ENCODE measurements at places on chromosomes 13 and 19. TPM values are rescaled to one million over a fixed set of nuclear protein-coding genes. Genes with fewer than 3 reads are reported as not detected.

Gene ELSPBP1
- not detected for total RNA-seq

- no peak for DNase-seq
These were observed 1588.0 kb downstream of the SLITRK1 start for GRCh38 chr13:82294226-82294625.

DNA sequence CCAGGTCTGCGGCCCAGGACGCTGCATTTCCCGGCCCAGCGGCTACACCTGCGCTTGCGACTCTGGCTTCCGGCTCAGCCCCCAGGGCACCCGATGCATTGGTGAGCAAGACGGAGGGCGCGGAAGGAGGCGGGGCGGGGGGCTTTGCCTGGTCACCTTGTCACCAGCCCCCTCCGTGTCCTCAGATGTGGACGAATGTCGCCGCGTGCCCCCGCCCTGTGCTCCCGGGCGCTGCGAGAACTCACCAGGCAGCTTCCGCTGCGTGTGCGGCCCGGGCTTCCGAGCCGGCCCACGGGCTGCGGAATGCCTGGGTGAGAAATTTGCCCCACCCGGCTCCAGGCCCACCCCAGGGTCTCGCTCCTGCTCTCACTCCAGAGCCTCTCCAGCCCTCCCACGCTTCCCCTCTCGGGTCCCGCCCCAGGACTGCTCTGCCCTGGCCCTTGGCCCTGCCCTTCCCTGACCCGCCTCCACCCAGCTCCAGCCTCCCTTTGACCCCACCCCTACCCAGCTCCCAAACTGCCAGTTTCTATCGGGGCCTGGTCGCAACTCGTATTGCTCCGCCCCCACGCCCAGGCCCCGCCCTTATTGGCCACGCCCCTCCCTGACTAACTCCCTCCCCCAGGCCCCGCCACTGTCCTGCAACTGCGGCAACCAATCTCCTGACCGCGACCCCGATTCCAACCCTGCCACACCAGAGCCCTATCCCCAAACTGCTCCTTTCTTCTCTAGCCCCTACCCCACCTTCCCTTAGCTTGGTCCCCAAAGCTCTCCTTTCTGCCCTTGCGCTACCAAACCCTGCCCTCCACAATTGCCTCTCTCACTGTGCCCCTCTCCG, 8.6 kb downstream of the LTBP4 start:
- peak; percentile 93 for DNase-seq

Gene PLPPR2
- total RNA-seq = 6.0 TPM

DNA sequence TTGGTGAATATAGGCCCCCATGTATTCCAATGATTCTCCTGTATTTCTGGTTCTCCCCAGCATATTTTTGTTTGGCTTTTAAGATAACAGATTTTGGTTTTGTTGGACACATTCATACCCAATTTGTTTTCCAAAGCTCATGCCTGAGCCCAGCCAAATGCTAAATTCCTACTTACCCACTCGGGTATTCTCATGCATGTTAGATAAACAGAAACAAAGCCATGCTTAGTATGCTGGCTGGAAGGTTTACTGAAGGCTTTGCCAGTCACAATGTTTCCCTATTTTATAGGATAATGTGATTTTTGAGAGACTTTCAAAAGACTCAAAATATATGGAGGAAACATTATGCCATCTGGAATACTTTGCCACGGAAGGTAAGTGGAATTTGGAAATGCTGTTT, 206.8 kb downstream of the ATP8A2 start:
- no peak for DNase-seq

DNA sequence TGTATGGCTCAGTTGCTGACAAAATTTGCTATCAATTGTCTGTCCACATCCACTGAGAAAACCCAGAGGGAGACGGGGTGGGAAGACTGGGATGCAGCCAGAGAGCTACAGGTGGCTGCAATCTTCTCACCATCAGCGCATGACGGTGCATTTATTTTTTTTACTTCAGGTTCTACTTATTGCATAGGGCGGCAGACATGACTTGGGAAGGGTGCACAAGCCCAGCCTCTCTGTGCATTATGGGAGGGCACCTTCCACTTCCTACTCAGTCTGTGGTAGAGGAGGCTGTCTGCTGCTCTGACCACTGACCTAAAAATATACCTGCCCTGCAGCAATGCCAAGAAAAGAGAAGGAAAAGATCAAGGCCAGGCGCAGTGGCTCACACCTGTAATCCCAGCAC, 73.1 kb downstream of the ABCC4 start:
- no peak for DNase-seq

DNA sequence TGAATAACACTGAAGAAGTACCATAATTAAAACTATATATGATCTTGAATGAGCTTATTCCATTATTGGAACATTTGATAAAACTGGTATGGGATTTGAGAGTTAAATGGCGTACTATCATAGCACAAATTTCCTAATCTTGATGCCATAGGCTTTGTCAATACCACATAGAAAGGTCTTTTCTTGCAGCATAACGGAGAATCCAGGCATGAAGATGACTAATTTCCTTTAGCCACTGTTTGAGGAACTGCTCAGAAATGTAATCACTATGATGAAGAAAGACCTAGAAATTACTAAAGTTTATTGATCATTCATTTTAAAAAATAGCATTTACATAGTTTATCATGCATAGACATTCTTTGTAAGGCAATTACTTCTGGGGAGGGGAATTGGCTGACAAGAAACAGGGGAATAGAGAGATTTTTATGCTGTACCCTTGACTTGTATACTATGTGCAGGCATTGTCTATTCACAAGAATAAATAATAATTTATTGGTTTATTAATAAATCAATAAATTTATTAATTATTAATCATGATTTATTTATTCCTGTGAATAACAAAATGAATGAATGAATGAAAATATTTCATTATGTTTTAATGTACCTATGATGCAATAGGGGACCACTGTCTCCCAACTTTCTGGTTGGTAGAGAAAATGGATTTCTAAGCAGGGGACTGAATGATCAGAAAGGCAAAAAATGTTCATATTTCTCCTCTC, 2676.6 kb downstream of the PCDH9 start:
- DNase-seq = no peak

Gene MEDAG
- 33.3 TPM for total RNA-seq

Gene PSG3
- not detected for total RNA-seq

DNA sequence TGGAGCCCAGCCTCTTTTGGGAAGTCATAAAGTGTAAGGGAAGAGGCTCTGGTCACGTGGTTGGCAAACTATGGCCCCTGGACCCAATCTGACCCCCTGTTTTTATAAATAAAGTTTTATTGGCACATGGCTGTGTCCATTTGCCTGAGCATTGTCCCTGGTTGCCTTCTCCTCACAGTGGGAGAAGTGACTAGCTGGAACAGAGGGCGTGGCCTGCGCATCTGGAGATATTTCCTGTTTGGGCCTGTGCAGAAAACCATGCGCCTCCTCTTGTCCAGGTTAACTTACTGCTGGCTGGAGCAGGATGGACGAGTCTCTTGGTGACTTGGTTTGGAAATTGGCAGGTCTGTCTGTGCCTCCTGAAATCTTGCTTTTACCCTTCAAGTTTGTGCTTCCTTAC, 48.3 kb downstream of the KDM4B start:
- DNase-seq = no peak

GRCh38 chr13:93472814-93473296, 246.2 kb downstream of the GPC6 start:
- DNase-seq = no peak

Gene ARHGAP45
- total RNA-seq = 14.0 TPM

GRCh38 chr13:84994582-84994981, 804.6 kb downstream of the SLITRK6 start:
- no peak for DNase-seq

DNA sequence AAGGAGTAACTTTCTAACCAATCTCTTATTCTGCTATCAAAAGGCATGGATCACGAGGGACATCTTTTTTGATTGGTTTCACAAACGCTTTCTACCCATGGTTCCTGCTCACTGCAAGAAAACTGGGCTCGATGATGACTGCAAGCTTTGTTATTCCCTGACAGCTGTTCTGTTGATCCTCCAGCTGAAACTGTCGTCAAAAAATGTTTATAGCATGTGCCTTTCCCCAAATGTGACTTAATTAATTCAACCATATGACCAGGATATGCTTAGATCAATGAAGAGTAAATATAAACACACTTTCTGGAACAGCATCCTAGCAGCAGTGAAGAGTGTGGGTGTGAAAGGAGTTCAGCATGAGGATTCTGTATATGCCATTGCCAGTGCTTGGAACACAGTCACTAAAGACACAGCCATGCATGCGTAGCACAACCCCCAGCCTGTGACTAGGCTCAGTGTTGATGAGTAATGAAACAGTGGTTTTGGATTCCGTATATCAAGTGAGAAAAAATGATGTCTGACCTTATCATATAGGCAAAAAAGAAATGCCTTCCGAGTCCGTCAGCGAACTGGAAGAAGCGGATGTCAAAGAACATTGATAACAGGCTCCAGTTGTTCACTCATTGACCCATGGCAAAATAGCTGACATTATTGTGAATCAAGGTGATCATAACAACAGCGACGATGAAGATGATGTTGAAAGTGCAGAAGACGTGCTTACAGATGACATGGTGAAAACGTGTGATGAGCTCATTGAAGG, 347.4 kb downstream of the FGF9 start:
- no peak for DNase-seq

- DNase-seq = no peak
These were observed 5.2 kb upstream of the OR7A5 start for GRCh38 chr19:14840206-14840605.

DNA sequence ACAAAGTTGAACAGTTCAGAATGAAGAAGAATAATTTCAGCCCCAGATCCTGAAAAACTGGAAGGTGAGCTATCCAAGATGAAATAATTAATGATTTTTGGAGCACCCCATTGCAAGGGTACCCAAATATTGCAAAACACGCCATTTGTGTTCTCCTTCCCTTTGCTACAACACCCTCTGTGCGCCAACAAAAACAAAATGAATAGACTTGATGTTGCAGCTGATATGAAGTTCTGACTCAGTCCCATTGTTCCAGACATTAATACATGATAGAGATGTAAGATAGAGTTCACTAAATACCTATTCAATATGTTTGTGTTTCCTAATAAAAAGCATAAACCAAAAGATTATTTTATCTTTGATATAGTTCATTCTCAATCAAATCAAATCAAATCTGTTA, 287.5 kb upstream of the SOX21 start:
- no peak for DNase-seq

DNA sequence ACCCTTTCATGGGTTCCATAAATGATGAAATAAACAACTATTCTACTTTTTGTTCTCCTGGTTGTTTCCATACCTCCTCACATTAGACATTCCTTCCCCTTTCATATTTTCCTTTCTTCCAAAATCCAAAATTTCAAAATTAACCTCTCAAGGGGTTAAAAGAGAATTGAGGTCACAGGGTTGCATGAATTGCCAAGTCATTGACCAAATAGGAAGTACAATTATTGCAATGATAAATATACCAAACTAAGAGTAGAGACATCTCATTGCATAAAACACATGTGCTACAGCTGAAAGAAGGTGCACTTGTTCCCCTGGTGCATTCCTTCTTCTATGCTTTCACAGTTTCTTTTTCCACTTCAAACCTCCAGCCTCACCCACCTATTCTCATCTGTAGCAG, 136.1 kb downstream of the KCTD12 start:
- no peak for DNase-seq

GRCh38 chr19:1105008-1105872, 1.4 kb downstream of the GPX4 start:
- peak; percentile 52 for DNase-seq

Gene SIGLEC10
- total RNA-seq = 5.3 TPM

GRCh38 chr13:79191501-79191900, 214.6 kb downstream of the RBM26 start:
- DNase-seq = no peak

DNA sequence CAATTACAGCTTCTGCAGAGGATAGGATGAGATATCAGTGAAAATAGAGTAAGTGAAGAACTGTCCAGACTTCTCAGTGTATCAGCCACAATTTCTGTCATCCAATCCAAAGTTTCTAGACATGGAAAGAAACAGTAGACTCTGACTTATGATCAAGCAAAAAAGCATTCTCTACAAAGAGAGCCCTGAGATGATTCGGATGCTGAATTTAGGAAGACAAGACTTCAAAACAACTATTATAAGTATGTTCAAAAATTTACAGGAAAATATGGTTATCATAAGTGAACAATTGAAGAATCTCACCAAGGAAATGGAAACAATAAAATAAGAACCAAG, 238.2 kb upstream of the IRS2 start:
- DNase-seq = no peak

Gene C5AR2
- total RNA-seq = 0.81 TPM

DNA sequence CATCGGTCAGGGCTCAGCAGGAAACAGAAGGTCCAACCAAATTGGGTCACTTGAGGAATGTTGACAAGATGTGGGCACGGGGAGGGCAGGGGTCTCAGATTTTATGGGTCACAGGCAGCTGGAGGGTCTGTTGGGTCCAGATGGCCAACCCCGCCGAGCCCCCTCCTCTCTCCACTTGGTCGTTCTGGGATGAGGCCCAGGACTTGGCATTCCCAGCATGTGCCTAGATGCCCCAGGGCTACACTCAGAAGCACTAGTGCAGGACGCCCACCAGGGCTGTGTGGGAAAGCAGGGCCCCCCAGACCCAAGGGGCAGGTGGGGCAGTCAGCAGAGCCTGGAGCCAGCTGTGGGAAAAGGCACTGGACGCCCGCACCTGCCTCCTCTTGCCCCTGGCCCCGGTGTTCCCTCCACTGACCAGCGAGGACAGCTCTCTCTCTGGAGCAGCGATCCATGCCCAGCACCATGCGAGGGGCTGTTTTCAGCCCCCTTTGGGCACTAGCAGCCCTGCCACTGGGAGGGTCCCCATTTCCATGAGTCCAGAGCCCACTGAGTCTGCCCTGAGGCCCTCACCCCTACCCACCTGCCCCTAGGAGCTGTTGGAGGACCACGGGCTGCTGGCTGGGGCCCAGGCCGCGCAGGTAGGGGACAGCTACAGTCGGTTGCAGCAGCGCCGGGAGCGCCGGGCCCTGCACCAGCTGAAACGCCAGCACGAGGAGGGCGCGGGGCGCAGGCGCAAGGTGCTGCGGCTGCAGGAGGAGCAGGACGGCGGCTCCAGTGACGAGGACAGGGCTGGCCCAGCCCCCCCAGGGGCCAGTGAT, 26.0 kb downstream of the DHX34 start:
- no peak for DNase-seq

Gene FFAR1
- total RNA-seq = not detected
